ENCODE measurements at places on chromosomes 2 and 18.

GRCh38 chr2:86028766-86029381, 76.8 kb downstream of the POLR1A start:
- no peak for DNase-seq

- DNase-seq, result peak; percentile 26
Measured at GRCh38 chr2:233033672-233034071, 1.2 kb downstream of the NEU2 start.

GRCh38 chr18:23356915-23357601, 96.0 kb upstream of the RIOK3 start:
- no peak for DNase-seq

GRCh38 chr2:172339371-172340010, 87.9 kb upstream of the ITGA6 start:
- DNase-seq, result no peak

GRCh38 chr2:13056259-13056843, 339.6 kb downstream of the TRIB2 start:
- DNase-seq, result no peak

DNA sequence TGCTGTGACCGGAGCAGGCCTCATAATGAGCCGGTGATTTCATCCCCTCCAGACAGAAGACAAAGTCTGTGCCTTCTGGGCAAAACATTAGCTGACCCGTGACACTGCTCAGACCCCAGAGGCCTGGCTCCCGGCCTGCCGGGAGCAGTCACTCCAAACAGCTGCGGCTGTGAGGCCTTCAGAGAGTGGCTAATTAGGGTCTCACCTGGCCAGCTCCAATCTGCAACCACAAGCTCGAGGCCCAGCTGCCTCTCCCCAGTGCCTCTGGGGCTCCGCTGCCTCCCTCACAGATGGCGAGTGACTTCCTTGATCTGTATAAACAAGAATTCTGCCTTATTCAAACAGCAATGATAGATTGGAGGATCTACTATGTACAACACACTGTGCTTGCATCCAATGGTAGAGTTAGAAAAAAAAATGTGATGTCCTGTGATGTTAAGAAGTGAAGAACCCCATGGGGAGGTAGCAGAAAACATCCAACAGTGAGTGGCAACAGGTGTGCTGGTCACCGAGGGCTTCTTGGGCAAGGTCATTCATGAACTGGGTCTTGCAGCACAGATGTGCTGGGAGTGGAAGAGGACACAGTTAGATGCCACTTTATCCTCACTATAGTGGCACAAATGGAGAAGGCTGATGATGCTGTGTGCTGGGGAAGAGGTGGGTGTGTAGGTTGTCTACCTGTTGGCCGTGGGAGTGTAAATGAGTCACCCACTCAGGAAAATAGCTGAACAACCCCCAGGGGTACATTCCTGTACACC, 98.2 kb upstream of the ASAP2 start:
- no peak for DNase-seq

GRCh38 chr18:36465970-36466369, 168.5 kb downstream of the FHOD3 start:
- no peak for DNase-seq

DNA sequence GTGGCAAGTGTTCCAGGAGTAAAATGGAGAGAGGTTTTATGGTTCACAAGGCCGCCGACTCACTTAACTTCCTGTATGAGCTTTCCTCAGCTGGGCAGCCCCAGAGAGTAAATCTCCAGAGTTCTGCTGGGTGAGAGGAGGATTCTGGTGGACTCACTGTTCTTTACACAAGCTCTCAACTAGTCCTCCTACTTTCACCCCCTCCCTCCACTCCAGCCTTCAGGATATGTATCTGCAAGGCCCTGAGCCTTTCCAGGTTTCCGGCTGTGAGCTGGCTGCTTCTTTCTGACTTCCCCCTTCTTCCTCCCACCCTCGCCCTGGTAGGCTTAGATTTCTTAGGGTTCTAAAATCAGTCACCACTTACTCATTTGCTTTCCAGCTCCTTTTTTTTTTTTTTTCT, 34.0 kb downstream of the EML6 start:
- peak; percentile 26 for DNase-seq

DNA sequence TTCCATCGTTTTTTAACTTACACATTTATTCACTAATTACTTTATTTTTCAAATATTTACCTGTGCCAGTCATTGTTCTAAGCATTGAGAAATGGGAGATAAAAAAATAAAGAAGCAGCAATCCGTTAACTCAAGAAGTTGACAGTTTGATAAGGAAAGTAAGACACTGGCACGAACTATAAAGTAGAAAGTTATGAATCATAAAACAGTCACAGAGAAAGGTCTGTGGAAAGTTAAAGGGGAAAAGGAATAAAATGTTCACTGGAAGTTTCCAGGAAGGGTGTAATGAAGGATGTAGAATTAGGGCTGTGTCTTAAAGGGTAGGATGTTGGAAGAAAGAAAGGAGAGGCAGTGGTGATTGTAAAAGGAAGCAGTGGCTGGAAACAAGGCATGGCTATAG, 118.9 kb downstream of the RDH14 start:
- no peak for DNase-seq

DNA sequence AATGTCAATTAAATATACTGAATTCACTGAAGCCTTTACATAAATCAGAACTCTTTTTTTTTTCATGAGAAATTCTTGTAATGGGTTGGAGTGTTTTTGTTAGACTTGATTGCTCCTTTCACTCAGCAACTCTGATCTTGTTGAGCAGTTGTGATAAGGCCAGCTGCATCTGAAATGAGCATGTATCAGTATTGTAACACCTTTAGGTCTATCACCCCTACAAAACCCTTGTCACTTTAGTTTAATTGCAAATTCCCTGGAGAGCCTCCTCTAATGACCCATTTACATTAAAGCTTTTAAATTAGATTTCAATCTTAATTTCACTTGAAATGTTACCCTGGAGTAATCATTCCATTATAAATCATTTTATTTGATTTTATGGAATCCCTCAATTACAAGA, 346.8 kb upstream of the TCF4 start:
- no peak for DNase-seq

DNA sequence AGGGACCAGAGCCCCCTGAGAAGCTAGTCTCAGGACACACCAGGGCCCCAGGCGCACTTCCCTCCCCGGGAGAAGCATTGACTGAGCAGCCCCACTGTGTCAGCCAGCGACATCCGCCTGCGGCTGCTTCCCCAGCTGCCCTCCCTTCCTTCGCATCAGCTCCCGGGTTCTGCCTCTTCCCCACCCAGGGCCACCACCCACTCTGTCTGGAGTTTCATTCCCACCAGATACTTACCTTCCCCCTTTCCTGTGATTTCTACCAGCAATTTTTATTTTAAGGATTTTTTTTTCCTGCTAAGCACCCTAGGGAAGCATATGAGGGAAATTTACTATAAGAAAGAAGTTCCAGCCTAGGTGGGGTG, 99.2 kb downstream of the SMAD7 start:
- no peak for DNase-seq

DNA sequence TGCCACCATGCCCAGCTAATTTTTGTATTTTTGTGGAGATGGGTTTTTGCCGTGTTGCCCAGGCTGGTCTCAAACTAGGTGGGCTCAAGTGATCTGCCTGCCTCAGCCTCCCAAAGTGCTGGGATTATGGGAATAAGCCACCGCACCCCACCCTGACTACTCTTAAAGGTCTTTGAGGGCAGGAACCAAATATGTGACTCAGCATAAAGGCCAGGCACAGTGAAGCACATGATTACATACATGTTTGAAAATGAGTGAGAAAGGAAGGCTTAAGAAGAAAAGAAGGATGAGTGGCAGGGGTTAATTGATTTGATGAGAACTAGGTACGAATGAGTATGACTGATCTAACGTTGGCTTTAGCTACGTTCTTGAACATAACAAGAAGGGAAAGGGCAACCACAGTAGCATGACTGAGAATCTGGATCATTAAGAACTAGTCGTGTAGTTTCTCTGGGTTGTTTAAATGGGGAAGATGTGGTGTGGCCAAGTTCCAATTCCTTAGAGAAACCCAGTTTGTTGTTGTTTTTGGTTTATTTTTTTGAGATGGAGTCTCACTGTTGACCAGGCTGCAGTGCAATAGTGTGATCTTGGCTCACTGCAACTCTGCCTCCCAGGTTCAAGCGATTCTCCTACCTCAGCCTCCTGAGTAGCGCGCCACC, 6.8 kb downstream of the RESP18 start:
- DNase-seq, result no peak

- DNase-seq, result no peak
Measured at GRCh38 chr2:206482123-206482522, 38.8 kb downstream of the ADAM23 start.

DNA sequence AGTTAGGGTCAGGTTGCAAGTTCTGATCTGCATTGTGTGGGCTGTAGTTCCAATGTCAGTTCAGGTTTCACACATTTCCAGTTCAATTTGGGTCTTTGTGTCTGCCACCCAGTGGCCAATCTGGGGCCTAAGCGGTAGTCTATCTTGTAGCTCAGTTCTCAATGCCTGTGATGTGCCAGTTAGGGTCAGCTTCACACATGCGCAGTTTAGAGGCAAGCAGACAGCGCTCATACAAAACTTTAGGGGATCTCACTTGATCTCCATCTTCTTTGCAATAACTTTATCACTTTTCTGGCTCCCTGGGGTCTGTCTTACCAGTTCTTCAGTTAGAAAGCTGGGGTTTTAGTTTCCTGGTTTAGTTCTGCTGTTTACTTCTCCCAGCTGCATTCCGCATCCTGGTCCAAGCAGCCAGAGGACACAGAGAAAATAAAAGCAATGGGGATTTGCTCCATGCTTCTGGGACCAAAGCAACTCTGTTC, 11.0 kb upstream of the ZNF24 start:
- peak; percentile 56 for DNase-seq

Measured in activated CD4-positive, alpha-beta T cell treated with anti-CD3 and anti-CD28 coated beads, Interleukin-10, Interleukin-2, amounts not matched to agents 100 ng/mL and 50 ng/mL, durations not matched to agents 16 hours and 8 hours (primary cell).